ENCODE measurements at places on chromosomes 3 and 15. TPM values are rescaled to one million over a fixed set of nuclear protein-coding genes. Genes with fewer than 3 reads are reported as not detected.

The SUSD5 gene
- 7.0 TPM for polyA plus RNA-seq

GRCh38 chr3:21259896-21260295, 491.1 kb downstream of the ZNF385D start:
- DNase-seq: no peak

DNA sequence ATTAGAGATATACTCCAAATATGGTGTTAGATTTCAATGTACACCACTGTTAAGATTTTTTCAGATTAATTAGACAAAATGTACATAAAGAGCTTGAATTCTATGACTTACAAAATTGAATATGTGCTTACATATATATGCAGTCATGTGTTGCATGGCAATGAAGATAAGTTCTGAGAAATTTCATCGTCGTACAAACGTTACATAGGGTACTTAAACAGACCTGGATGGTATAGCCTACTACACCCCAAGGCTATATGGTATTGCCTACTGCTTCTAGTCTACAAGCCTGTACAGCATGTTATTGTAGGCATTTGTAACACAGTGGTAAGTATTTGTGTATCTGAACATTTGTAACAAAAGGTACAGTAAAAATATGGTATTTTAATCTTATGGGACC, 9.3 kb downstream of the IL16 start:
- no peak for DNase-seq

The HIGD1A gene
- 189 TPM for polyA plus RNA-seq

GRCh38 chr3:195162033-195162669, 108.8 kb downstream of the XXYLT1 start:
- DNase-seq: no peak
